ENCODE measurements at places on chromosomes 12 and 14. TPM values are rescaled to one million over a fixed set of nuclear protein-coding genes. Genes with fewer than 3 reads are reported as not detected.

DNA sequence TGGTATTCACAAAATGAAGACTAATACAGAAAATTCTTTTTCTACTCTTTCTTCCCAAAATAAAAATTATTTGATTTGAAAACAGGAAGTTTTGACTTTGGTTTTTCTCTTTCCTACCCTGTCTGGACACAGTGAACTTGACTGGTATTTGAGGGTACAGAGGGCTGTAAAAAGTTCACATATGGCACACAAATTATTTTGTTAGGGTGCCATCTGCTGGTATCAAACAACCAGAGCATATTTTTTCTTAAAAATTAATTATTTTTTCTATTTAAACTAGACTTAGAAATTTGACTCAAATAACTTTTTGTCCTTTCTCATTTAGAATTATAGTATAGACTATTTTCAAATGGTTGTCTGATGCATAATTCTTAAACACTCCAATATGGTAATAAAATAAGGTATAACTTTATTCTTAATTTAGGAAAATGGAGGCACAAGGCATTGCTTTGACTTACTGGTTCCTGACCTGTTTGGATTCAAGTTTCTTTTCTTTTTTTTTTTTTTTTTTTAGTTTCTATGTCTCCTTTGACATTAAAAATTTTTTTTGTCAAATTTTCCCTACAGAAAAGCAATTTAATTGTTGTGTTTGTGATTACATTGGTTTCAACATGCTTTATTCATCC lies 390.6 kb downstream of the PRKD1 start:
- DNase-seq: no peak

The EXOC3L4 gene
- 0.63 TPM for total RNA-seq

DNA sequence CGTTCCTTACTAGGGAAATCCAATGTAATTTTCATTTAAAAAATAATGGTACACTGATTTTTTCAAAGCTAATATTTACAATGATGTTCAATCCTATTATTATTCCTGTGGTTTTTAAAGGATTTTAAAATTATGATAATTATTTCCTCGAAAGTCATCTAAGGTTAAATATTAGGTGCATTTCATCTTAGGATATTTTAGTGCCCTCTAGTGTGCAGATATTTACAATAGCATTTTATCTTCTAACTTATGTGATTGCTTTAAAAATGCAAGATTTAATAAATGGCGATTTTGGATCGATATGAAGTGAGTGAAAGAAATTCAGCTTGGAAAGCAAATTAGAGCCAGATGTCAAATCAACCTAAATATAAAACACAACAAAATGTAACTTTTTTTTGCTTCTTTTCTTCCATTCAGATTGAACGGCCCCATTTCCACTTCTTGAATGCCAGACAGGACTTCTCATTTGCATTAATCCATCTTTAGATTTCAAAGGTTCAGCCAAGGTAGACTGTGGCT lies 293.5 kb downstream of the SLC6A15 start:
- no peak for DNase-seq

GRCh38 chr12:646442-647384 lies 16.5 kb downstream of the NINJ2 start:
- peak; percentile 64 for DNase-seq

The TPI1 gene
- 346 TPM for total RNA-seq

DNA sequence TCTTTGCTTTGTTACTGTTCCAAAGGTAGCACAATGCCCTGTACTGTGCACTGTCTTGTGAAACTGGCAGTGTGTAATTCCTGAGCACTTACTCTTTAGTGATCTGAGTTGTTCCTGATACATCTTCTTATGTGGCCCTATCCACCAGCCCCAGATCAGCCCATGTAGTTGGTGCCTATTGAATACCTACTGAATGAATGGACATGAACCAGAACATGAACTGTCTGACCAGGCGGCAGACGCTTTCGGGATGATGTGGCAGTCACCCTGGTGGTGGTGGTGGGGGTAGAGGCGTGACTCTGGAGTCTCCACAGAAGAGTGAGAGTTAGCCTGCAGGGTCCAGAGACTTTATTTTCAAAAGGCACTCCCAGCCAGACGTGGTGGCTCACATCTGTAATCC lies 46.6 kb upstream of the PAPOLA start:
- no peak for DNase-seq
